ENCODE measurements at places on chromosomes 11 and 22.

- no peak for DNase-seq
Observed at GRCh38 chr11:11075515-11076171, 217.8 kb upstream of the ZBED5 start.

GRCh38 chr11:57604296-57605027 lies 7.0 kb downstream of the SERPING1 start:
- no peak for DNase-seq

DNA sequence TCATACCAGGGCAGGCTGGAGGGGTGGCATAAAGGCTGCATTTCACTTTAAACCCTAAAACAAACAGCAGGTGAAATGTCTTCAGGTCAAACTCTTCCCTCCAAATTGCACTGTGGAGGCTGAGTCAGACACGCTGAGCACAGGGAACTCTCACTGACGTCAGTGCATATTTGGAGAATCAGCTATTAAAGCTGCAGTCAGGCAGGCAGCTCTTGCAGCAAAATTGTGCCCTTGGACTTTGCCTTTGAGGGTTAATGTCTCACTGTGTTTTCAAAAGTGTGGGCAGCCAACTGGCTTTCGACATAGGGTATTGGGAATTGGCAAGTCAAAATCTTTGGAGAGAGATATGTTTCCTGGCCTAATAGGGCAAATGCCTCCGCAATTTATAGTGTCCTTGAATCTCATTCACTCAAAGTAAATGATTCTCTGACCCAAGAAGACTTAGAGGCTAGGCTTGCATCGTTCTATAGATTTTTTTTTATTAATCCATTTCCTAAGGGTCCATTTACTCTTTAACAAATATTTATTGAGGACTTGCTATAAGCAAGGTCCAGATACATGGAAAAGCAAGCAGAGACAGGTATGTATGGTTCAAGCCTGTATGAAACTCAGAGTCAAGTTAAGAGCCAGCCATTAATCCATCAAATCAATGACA lies 27.7 kb upstream of the SMCO4 start:
- DNase-seq = peak; percentile 5

GRCh38 chr11:131744847-131745246 lies 374.4 kb downstream of the NTM start:
- DNase-seq = no peak

DNA sequence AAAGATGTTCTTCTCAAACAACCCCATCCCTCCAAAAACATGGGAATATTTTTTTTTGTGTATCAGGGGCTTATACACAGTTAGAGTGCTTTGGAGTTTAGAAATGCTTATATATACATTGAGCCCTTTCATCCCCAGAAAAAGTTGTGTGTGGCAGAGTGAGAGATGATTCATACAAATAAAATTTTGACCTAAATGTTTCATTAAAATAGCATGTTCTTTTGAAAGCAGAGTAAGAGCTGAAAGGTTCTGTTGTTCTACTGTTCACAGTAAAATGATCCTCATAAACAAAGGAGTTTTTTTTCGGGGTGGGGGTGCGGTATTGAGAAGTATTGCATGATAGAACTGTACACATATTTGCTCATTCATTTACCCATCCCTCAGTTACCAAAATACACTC lies 512.4 kb downstream of the DLG2 start:
- no peak for DNase-seq

DNA sequence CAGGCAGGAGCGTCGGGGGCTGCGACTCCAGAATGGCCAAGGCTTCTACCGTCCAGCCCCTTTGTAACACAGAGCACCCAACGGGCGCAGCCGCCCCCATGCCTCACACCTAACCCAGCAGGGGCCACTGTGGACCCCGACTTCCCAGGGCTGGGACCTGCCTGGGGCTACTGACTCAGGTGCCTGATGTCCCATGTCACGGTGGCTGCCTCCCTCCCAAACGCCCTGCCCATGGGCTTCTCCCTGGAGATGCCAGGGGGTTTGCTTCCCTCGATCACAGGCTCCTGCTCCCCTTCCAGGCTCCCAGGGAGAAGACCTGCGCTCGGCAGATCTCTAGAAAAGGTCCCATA lies 84.0 kb downstream of the MYEOV start:
- DNase-seq = no peak
